ENCODE measurements at places on chromosomes 1 and 21.

- DNase-seq: no peak
Measured at GRCh38 chr1:160718210-160718609, 6.6 kb upstream of the CD48 start.

- DNase-seq: no peak
Measured at GRCh38 chr21:39196310-39196709, 13.1 kb upstream of the PSMG1 start.

- no peak for DNase-seq
Measured at GRCh38 chr1:228066891-228067654, 15.4 kb upstream of the ARF1 start.

DNA sequence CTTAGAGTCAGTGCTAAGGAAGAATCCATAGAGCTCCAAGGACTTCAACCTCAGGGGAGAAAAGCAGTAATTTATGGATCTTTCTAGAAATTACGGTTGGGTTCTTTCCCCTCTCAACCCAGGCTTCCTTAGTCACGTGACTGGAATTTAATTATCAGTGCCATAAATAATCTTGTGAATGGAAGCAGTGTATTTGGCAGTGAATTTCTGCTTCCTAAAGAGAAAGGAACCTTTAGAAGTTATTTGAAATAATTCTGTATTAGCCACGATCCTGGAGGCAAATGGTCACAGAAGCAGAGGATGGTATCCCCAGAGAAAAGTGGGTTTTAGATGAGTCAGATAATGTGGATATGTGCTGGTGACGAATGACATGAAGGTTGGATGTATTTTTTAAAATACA is 89.6 kb downstream of the NFIA start:
- no peak for DNase-seq

- DNase-seq: no peak
Measured at GRCh38 chr1:96416111-96416595, 305.4 kb upstream of the PTBP2 start.
